Stimulated activated memory B cell treated with anti-CD40 and anti-IgM and Interleukin-4, amounts not matched to agents 10 μg/mL and 1 μg/mL and 100 μg/mL, for 72 hours (primary cell): ENCODE measurements at places on chromosomes 5 and 9.
A peak's percentile ranks its signal among the peaks of the same experiment; 100 is the strongest.

- no peak for ATAC-seq
Measured at GRCh38 chr5:96280946-96281393, 152.1 kb downstream of the PCSK1 start.

DNA sequence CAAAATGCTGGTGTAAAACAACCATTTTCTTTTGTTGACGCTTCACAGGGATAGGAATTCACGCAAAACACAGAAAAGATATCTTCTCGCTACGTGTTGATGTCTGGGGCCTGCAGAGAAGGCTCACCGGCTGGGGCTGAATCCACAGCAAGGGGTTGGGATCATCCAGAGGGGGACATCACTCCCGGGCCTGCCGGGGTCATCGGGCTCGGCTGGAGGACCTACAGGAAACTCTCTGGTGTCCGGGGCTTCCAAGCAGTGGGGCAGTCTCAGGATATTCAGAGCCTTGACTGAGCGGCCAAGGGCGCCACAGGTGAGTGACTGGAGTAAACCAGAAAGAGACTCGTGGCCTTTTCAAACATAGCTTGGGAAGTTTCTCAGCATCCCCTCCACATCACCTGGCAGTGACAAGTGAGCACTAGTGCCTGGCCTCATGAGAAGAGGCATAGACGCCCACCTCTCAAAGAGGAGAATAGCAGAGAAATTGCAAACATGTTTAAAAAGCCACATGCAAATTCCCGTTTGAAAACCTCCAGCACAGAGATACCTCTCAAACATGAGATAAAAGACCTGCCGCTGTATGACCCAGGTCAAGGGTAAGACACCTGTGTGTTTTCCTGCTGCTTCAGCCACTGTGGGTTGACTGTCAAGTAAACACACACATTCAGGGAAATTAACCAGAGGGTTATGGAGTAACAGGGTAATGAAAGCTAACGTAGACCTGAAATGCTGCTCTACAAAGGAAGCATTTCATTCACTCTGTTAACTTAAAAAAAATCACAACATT is 50.8 kb upstream of the SIMC1 start:
- no peak for ATAC-seq

DNA sequence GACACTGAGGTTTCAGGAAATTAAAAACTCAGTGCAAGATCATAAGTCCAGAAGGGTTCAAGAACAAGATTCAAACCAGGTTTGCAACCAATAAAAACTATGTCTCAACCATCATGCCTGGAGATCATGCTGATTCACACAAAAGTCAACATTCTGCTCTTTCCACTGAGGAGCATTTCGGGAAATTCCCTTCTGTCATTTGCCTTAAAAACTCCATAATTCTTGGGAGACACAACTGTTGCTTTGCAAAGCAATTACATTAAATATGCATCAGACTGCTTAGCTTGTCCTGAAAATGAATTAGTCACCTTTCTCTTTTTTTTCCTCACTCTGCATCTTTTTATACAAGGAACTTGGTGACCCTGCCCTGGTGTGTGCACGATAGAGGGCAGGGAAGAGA is 275.9 kb upstream of the ZNF462 start:
- no peak for ATAC-seq

GRCh38 chr5:147985608-147986007 is 78.2 kb upstream of the SPINK5 start:
- no peak for ATAC-seq

- ATAC-seq = no peak
Measured at GRCh38 chr5:159395202-159395601, 64.9 kb upstream of the IL12B start.

DNA sequence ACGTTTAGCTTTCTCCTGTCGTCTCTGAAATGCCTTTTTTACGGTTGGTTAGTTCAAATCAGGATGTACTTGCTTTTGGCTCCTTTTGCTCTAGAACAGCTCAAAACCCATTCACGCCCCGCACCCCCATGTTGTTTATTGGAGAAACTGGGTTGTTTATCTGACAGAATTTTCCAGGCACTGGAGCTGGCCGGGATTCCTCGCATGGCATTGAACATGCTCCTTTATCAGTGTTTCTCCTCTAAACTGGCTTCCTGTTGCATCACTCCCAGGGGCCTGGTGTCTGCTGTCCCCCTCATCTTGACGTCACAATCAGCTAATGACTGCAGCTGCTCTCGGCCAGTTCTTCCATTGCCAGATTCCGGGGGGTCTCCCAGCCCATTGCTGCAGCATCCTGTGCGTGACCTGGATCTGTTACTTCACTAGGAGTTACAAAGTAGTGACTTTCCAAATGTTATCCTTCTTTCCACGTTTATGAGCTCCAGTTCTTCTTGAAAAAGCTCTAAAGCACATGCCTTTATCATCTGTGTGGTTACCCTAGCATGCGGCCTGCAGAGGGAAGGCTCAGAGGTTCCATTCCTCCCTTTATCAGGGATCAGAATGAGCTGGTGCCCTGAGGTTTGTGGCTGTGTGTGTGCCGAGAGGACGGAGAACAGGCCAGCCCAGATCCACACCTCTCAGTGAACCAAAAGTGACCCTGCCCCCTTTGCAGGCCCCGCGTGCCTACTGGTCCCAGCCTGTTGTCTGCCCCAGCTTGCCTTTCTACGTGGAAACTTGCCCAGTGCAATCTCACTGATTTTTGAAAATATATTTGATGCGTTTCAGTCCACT is 27.5 kb downstream of the FAM163B start:
- ATAC-seq = no peak

DNA sequence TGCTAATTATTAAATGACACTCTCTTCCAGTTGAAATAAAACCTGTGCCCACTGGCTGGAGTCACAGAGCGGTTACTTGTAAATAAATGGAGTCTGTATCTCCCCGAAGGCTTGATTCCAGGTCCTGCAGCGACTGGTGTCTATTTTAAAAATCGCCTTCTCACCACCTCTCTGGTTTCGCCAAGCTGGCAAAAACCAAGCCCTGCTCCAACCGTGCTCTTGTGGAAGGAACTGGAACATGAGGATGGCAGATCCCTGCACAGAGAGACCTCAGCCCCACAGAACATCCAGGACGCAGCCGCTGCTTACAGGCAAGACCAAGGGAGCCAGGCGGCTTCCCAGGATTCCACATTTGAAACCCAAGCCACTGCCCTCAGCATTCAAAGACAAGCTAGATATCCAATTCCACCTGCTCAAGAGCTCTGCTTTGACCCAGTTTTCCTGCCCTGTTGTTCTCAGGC is 15.0 kb downstream of the SEMA4D start:
- ATAC-seq = no peak

DNA sequence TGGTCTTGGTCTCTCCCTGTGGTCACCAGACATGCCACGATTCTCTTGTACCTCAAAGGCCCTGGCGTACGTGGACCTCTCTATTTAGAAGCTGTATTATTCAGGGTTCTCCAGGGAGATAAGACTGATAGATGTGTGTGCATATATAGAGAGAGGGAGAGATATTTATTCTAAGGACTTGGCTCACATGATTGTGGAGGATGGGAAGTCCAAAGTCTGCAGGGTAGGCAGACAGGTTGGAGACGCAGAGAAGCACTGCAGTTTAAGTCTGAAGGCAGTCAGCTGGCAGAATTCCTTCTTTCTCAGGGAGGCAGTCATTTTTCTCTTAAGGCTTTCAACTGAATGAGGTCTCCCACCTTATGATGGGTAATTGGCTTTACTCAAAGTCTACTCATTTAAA is 16.3 kb downstream of the C9orf57 start:
- ATAC-seq = no peak

- no peak for ATAC-seq
Measured at GRCh38 chr5:118043531-118043930, 944.8 kb downstream of the DTWD2 start.

DNA sequence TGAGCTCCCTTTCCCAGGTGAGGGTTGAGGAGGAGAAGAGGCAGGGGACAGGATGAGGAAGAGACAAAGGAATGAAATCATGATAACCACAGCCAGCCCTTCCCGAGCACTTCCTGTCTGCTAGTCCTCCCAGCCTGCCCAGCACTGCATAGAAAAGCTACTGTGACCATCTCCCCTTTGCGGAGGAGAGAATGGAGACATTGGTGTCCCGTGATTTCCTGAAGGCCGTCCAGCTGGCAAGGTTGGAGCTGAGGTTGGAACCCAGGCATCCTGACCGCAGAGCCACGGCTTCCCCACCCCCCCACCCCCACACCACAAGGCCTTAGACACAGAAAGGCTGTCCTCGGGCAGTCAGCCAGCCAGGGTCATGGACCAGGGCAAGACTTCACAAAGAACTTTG is 131.1 kb upstream of the ICE1 start:
- no peak for ATAC-seq

DNA sequence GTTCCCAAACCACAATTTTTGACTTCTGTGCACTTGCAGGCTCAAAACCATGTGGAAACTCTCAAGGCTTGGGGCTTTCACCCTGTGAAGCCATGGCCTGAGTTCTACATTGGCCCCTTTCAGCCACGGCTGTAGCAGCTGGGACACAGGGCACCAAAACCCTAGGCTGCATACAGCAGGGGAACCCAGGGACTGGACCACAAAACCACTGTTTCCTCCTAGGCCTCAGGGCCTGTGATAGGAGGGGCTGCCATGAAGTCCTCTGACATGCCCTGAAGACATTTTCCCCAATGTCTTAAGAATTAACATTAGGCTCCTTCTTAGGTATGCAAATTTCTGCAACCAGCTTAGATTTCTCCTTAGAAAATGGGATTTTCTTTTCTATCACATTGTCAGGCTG is 312.1 kb upstream of the TUSC1 start:
- ATAC-seq = no peak

GRCh38 chr9:83708515-83709158 is 879 bp upstream of the UBQLN1 start:
- peak; percentile 82 for ATAC-seq

DNA sequence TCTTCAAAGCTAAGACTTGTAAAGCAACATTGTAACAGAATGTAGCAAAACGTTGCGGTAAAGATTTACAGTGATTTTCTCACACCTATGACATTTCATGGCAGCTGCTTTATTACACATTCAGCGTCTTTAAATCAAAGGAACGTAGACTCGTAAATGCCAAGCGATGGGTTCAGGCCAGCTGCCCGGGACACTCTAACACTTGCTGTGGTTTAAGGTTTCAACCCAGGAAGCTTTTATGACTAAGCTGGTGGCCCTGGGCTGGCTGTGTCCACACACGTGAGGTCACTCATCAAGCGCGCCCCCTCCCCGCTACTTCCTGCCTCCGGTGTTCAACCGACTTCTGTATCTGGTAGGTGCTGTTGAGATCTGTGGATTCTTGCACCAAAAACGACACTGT is 2.5 kb downstream of the SLC6A18 start:
- no peak for ATAC-seq

- ATAC-seq = no peak
Measured at GRCh38 chr5:80057921-80058320, 22.8 kb downstream of the THBS4 start.

DNA sequence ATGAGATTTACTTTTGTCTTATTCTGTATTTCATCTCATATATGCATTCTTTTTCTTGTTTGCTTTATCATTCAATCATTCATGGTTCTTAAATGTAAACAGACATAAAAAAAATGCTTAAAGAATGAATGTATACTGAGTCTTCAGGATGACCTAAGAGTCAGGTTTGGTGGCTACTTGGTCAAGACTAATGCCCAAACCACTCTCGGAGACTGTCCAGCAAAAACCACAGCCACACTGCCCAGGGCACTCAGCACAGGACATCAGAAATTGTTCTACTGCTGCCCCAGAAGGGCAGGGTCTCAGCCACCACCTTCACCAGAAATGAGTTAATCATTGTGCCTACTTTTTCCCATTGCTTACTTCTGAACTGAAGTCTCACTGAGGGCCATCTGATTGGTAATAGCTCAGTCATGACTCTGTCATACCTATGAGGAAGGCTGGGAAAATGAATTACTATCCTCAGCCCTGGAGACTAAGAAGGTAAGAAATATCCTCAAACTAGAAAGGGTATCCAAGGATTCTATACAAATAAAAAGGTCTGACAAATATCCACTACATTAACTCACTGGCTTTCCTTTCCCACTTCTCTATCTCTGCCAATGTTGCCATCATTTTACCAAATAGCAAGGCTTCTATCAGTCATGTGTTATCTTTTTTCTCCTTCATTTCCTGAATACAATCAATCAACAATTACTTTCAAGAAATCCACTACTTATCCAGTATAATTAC is 236.1 kb downstream of the CETN3 start:
- no peak for ATAC-seq

GRCh38 chr5:91928754-91929521 is 545.8 kb upstream of the ARRDC3 start:
- no peak for ATAC-seq

DNA sequence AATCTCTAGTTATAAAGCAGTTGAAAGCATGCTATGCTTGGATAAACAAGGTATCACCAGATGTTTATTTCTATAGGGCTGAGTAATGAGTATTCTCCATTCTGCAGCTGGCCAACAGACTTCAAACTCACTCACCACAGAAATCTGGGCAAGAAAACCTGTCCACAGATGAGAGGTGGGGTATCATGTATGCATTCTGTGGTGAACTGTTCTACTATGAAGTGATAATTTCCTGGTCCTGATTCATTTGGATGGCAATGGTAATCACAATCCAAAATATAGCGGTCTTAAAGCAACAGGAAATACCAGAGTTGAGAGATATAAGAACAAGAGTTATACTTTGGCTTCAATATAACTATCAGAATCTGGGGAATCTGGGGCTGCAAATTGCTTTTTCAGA is 65.9 kb upstream of the EFNA5 start:
- no peak for ATAC-seq

GRCh38 chr9:73074176-73074708 is 77.4 kb upstream of the ANXA1 start:
- ATAC-seq = no peak

DNA sequence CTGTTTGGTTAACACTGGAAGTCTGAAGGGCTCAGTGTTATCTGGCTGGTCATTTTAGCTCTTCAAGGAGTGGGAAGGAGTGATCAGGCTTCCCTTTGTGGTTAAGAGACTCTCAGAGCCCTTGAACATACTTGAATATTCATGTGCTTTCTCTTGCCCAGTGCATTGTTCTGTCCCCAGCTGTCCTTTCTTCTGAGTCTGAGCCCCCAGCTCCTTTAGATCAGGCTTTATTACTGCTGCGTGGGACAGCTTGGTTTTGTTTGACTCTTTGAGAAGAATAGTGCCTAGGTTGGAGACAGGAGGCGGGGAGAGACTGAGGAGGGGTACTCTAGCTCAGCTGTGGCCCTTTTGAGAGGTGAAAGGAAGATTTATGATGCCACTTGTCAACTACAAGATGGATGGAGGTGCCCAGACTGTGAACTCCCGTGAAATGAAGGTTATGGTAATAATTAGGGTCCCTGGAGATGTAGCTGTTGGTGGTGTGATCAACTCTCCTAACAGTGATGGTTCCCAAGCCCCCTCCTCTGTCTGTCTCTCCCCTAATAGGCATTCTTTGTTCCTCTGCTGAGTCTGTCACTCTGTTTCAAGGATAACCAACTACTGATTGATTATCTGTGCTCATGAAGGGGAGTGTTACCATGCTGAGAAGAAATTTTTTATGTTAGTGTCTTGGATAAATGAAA is 83.1 kb upstream of the GLRA1 start:
- ATAC-seq = no peak

DNA sequence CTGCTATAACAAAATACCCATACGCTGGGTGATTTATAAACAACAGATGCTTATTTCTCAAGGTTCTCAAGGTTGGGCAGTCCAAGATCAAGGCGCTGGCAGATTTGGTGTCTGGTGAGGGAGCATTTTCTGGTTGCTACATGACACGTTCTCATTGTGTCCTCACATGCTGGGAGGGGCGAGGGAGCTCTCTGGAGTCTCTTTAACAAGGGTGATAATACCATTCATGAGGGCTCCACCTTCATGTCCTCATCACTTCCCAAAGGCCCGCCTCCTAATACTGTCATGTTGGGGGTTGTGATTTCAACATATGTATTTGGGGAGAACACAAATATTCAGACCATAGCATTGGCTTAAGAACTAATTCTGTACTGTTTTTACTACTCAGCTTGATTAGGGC is 4.6 kb downstream of the CFAP90 start:
- ATAC-seq = no peak

- no peak for ATAC-seq
Measured at GRCh38 chr9:69198521-69199220, 24.6 kb downstream of the TJP2 start.
